Osteoblast (primary cell): ENCODE measurements at places on chromosomes 2 and 18. TPM values are rescaled to one million over a fixed set of nuclear protein-coding genes. Genes with fewer than 3 reads are reported as not detected.

XIRP2 gene
- not detected in 2 replicates for total RNA-seq

CNGA3 gene
- 0.29 and 0.36 TPM in 2 replicates for total RNA-seq

CYTIP gene
- 1.2 and 1.4 TPM in 2 replicates for total RNA-seq

QPCT gene
- 25.0 and 25.7 TPM in 2 replicates for total RNA-seq

IRS1 gene
- total RNA-seq, result 24.5 and 27.9 TPM in 2 replicates

REEP1 gene
- 0.36 TPM in 1 of 2 replicates, not detected in the other for total RNA-seq

CMPK2 gene
- 2.1 and 2.2 TPM in 2 replicates for total RNA-seq

NTSR2 gene
- not detected in 2 replicates for total RNA-seq

MEP1B gene
- not detected in 2 replicates for total RNA-seq

ABCG5 gene
- not detected in 2 replicates for total RNA-seq

SKOR2 gene
- not detected in 2 replicates for total RNA-seq

APCDD1 gene
- 1.8 and 3.3 TPM in 2 replicates for total RNA-seq

CNPPD1 gene
- total RNA-seq, result 26.1 and 26.5 TPM in 2 replicates

VSNL1 gene
- total RNA-seq, result 0.29 and 0.36 TPM in 2 replicates

SLC9A4 gene
- not detected in 2 replicates for total RNA-seq

POLR1A gene
- 15.6 and 17.4 TPM in 2 replicates for total RNA-seq

FSHR gene
- 0.29 and 0.36 TPM in 2 replicates for total RNA-seq

HOXD11 gene
- not detected in 2 replicates for total RNA-seq
